ENCODE measurements at places on chromosomes 5 and 9. TPM values are rescaled to one million over a fixed set of nuclear protein-coding genes. Genes with fewer than 3 reads are reported as not detected.

GRCh38 chr9:86469476-86470250 is 115.5 kb upstream of the TUT7 start:
- no peak for DNase-seq

- DNase-seq = no peak
These were observed 34.8 kb downstream of the ZNF462 start for GRCh38 chr9:106897751-106898150.

DNA sequence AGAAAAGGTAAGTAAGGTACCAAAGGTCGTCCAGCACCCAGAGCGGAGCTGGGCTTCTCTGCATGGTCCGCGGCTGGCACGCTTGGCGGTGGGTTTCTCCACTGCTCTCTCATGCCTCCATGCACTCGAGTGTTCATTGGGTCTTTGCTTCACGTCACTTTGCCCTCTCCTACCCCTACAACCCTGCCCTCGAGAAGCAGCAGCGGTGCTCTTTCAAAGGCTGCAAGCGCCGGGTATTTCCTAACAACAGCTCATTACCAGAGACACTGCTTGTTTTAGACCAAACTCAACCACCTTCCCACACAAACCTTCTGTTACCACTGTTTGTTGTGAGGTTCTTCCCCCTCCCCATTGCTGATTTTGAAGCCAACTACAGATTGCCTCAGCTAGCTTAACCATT is 21.5 kb upstream of the ZBTB34 start:
- no peak for DNase-seq

DNA sequence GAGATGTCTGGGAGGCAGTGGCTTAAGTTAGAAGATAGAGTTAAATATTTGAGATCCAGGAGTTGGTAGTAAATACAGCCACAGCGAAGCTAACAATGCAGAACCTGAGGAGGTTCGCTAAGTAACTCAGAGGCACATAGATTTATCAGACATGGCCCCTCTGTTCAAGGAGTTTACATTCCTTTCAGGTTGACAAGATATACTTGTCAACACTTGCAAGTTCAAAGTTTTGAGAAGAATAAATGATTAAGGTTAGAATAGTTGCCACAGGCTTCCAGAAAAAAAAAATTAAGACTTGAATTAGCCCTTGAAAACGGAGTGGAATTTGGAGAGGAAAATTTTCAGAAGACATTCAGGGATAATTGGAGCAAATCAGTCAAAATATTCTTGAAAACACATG is 658.3 kb upstream of the WWC1 start:
- DNase-seq = no peak

DNA sequence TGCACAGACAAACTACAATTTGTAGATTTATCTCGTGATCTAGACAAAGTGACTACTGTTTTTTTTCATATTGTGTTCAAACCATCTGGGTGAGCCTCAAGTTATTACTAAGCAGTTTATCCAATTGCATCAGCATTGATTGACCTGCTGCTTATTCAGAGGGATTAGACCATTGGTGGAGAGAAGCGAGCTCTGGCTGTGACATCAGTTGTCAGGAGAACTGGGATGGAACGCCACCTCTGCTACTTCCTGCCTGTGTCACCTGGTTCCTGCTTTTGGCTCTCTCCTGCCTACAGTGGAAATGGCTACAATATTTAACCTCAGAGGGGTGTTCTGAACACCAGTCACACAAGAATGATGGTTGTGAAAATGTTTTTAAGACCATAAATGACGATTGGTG is 12.1 kb downstream of the NR4A3 start:
- DNase-seq = no peak

- DNase-seq = no peak
These were observed 4.9 kb upstream of the AKNA start for GRCh38 chr9:114392749-114393112.

DNA sequence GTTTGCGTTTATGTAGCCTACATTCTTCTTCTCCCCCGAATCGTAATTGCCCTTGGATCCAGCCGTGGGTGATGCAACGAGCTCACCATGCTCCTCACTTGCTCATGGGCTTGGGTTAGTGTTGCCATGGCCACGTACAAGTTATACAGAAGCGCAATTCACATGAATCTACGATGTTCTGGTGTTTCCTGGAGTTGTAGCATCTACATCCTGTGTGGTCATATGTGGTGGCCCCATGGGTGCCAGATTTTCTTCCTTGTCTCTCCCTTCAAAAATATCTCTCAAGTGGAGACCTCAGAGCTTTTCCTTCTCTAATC is 115.3 kb downstream of the TLE4 start:
- DNase-seq = peak; percentile 72

- DNase-seq = no peak
These were observed 51.4 kb downstream of the COL5A1 start for GRCh38 chr9:134693011-134693410.

IRX4 gene
- total RNA-seq = not detected

SYNPO gene
- 0.07 TPM for total RNA-seq

BARHL1 gene
- total RNA-seq = not detected

GDF9 gene
- 0.35 TPM for total RNA-seq

PLEKHG4B gene
- total RNA-seq = not detected

PCDHGC5 gene
- total RNA-seq = not detected

All from CD4-positive, CD25-positive, alpha-beta regulatory T cell (primary cell).